ENCODE measurements at places on chromosomes 13 and 19.

- no peak for DNase-seq
Observed at GRCh38 chr19:58334691-58335249, 8.0 kb downstream of the ZSCAN22 start.

DNA sequence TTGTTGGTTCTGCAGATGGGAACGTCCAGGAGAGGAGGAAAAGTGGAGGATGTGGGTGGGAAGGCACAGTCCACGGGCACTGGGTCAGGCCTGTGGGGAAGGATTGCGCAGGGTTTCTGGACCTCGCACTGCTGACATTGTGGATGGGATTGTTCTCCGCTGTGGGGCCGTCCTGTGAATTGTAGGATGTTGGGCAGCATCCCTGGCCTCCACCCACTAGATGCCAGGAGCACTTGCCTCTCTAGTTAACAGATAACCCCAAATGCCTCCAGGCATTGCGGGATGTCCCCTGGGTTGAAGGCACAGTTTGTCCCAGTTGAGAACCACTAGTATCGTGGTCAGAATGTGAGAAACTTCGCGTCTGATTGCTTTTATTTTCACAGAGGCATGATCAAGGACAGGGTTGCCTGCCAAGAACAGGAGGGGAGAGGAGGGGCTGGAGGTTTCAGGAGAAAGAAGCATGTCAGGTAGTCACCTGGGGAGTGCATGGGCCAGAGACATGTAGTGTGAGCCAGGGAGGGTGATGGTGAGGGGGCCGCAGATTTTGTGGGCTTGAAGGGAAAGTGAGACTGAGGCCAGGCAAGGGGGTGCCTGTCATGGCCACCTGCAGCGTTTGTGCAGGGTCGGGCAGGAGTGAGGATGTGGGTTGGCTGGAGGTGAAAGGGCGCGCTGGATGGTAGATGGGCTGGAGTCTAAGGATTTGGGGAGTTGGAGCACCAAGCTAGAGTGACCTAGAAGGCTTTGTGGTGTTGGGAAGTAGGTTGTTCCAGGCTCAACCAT, 3.2 kb downstream of the ZNF628 start:
- DNase-seq, result no peak

GRCh38 chr19:511101-511851, 4.0 kb downstream of the TPGS1 start:
- DNase-seq, result peak; percentile 56

- no peak for DNase-seq
Observed at GRCh38 chr13:97245011-97245410, 22.9 kb downstream of the MBNL2 start.

- no peak for DNase-seq
Observed at GRCh38 chr19:4390017-4390566, 10.3 kb downstream of the SH3GL1 start.

DNA sequence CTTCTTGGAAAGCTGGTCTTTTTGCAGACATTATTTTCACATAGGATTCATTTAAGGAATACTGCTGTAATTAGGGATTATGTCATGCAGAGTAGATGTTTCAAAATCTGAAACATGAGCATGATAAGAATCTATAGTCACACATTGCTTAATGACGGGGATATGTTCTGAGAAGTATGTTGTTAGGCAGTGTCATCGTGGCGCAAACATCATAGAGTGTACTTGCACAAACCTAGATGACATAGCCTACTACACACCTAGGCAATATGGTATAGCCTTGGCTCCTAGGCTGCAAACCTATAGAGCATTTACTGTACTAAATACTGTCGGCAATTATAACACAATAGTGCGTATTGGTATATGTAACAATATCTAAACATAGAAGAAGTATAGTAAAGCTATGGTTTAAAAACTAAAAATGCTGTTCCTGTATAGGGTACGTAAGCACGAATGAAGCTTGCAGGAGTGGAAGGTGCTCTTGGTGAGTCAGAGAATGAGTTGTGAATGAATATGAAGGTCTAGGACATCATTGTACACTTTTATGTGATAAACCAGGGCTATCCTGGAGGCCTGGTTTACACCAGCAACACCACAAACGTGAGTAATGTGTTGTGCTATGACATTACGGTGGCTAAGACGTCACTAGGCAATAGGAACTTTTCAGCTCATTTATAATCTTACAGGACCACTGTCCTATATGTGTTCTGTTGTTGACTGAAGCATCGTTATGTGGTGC, 283.1 kb downstream of the MTUS2 start:
- DNase-seq, result no peak

- no peak for DNase-seq
Observed at GRCh38 chr19:43673637-43674036, 3.7 kb upstream of the PLAUR start.

GRCh38 chr19:48750771-48751504, 1.5 kb downstream of the FUT1 start:
- no peak for DNase-seq

GRCh38 chr19:14203177-14203576, 2.8 kb downstream of the ADGRL1 start:
- DNase-seq, result no peak

GRCh38 chr13:110936519-110936918, 21.6 kb upstream of the ANKRD10 start:
- no peak for DNase-seq

DNA sequence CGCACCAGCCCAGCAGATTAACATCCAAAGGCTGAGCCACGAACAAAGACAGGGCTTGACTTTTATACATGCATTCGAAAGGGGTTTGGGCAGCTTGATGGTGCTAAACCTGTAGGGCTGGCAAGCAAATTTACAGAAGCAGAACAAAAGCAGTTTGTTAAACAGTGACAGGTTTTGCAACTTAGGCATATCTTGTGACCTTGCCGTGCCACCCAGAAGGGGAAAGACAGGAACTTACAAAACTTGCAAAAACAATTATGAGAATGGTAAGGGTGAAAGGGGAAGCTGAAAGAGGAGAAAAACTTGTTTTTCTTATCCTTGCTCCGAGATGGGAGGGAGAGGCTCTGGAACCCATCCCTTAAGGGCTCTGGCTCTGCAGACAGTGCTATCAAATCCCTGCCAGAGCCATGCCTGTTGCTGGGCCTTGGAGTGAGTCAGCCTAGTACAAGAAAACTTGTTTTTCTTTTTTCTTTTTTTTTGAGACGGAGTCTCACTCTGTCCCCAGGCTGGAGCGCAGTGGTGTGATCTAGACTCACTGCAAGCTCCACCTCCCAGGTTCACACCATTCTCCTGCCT, 1325.2 kb upstream of the PRR20A start:
- DNase-seq, result no peak

DNA sequence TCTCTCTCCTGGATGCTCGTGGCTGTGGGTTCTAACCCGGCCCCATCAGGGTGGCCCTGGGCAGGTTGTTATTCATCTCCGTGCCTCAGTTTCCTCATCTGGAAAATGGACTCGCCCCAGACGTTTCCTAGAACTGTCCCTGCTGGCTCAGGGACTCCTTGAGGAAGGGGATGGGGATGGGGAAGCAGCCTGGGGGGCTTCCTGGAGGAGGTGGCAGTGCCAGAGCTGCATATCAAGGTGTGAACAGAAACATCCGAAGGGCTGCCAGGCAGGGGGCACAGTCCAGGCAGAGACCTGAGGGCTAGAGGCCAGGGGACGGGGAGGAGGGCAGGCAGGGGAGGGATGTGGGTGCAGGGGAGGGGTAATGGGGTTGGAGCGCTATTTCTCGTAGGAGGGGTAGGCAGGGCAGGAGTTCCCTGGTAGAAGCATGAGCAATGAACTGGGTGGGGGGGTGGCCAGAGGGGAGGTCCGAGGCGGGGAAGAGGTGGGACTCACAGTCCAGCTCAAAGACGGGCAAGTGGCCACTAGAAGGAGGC, 3.6 kb upstream of the ELANE start:
- no peak for DNase-seq

DNA sequence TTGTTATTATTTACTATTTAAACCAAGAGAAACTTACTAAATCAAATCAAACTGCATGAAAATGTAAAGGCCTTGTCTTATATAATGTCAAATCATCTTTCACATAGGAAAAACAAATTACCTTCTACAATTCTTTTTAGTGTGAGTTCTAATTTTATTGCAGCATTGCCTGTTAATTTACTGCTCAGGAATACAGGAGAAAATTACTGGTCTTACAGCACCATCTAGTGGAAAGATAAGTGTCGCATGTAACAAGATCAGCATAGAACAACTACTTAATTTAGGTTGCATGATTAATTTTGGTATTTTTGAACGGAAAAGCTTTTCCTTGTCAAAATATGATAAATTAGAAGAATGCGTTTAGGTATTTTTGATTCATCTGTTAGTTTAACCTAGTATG, 502.7 kb downstream of the UQCRFS1 start:
- no peak for DNase-seq

DNA sequence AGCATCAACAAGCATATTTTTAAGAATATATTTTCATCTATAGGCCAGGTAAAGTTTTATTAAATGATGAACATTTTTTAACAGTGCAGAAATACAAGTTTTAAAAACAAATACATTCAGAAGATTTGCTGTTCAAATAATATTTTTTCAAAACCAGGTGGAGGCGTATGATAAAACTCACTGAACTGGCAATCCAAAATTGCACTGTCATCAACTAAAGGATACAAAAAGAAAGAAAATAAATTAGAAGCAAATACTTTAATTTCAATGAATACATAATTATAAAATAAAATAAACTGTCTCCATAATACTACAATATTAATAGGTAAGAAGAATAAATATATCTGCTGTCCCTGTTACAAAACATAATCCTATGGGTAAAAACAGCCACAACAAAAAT, 21.2 kb downstream of the SPRYD7 start:
- no peak for DNase-seq

DNA sequence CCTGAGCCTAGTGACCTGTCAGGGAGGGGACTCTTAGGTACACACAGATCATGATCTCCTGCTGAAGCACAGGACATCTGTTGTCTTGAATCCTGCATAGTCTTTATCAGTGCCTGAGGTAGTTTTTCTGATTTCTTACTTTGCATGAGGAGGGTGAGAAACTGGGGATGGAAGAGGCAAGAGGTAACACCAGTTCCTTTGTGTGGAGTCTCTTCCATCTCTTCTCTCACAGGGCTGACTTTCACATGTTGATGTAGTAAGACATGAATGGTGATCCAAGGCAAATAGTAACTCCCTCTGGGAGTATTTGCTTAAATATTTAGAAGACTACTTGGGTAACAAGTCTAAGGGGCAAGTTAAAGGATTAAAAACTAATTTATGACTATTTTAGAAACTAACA, 9.5 kb downstream of the NBEA start:
- no peak for DNase-seq

DNA sequence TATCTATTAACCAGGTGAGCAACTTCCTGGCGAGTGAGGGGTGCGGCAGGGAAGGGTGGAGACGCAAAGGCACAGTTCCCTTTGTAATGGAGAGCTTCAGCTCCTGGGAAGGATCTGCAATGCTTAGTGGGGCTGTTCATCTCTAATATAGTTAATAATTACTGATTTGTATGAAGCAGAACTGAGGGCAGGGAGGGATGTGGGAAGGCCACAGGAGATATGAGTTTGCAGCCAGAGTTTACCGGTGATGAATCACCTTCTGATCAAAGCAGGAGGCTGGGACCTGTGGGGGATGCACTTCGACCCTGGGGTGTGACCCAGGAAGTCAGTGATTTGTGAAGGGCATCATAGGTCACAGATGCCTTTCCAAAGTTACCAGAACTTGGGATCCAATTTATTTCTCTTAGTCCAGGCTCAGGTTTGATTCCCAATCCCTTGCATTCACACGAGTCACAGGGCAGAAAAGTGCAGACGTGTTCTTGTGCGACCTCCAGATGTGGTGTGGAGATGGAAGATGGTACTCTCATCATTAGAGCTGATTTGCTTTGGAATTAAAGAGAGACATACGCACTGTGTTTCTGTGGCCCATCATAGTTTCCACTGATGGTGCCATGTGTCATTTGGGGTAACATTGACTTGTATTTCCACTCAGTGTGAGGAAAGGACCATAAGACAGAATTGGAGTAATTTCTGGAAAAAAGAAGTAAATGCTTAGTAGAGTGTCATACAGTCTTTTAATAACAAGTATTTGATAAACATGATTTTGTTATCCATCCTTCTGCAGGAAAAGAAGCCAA, 55.0 kb downstream of the LRCH1 start:
- no peak for DNase-seq

DNA sequence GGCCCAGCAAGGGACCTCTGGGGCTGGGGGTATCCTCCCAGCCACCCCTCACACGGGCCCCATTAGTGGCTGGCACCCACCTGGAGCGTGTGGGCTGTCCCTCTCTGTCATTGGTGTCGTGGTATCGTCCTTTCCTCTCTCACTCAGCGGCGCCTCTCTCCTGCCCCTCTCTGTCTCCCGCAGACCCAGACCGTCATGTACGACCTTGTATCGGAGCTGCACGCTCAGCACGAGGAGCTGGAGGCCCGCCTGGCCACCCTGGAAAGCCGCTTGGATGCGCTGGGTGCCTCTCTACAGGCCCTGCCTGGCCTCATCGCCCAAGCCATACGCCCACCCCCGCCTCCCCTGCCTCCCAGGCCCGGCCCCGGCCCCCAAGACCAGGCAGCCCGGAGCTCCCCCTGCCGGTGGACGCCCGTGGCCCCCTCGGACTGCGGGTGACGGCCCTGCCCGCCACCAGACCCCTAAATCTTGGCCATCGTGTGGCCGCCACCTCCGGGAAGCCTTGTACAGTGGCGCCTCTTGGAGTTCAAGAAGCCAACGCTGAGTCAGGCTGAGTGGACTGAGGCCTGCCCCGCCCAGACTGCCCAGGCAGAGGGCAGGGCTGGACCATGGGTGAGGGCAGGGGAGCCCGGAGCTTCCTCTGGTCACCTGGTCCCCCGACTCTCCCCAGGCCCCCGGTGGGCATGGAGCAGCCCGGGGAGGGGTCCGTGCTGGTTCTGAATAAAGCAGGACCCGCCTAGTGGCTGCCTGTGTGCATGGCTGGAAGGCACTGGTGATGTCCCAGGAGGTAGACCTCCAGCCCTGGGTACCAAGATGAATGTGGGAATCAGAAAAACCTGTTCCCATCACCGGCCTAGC, 9.8 kb upstream of the ARRDC2 start:
- no peak for DNase-seq

DNA sequence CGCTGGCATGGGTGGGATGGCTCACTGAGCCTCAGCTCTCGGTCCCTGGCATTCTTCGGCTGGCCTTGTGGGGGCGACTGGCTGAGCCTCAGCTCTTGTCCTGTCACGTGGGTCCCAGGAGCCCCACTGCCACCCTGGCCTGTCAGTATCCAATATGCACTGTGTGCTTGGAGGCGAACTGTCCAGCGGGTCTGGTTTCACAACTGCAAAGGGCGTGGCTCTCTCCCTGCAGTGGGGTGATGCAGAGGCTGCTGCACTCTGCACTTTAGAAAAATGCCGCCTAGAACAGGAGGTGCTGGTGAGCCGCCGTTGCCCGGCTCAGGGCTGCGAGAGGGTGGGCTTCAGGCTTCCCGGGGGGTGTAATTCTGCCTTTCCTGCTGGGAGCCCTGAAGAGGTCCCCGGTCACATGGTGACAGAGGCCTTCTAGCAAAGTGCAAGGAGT, 17.0 kb upstream of the TMEM255B start:
- no peak for DNase-seq

- DNase-seq, result no peak
Observed at GRCh38 chr13:112071102-112071722, 4.3 kb downstream of the SOX1 start.

- peak; percentile 41 for DNase-seq
Observed at GRCh38 chr19:14147797-14148605, 11.6 kb upstream of the ASF1B start.

- DNase-seq, result no peak
Observed at GRCh38 chr13:25744178-25744577, 307.6 kb downstream of the SHISA2 start.

- no peak for DNase-seq
Observed at GRCh38 chr19:6216996-6217751, 62.6 kb downstream of the MLLT1 start.

- DNase-seq, result no peak
Observed at GRCh38 chr19:9709305-9709704, 34.4 kb upstream of the ZNF562 start.

- DNase-seq, result no peak
Observed at GRCh38 chr19:49490287-49491029, 3.0 kb downstream of the RPL13A start.

Data from stimulated activated CD4-positive, alpha-beta T cell treated with anti-CD3 and anti-CD28 coated beads, Interleukin-1b, Interleukin-23, amount 100 ng/mL, for 4 hours (primary cell).